Fibroblast of lung (primary cell): ENCODE measurements at places on chromosomes 6 and 20. TPM values are rescaled to one million over a fixed set of nuclear protein-coding genes. Genes with fewer than 3 reads are reported as not detected.

DNA sequence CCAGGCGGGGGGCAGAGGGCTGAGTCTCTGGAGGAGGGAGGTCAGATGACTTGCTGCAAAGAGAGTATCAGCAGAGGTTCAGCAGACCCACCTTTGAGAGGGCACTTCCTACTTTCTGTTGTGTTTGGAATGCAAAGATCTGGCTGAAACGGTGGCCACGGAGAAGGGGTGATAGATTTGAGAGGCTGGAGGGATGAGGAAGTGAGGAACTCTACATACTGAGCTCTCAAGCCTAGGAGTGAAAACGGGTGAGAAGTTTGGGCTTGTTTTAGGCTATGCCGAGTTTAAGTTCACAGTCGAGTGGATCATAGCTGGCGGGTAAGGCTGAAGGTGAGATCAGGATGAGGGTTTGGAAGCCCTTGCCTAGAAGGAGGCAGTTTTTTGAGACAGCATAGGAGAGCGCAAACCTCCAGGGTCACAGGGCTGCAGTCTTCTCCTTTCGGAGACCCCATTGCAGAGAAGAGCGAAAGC lies 477 bp upstream of the ITPA start:
- no peak for DNase-seq

- no peak for DNase-seq
Measured at GRCh38 chr20:23794065-23794464, 32.5 kb downstream of the CST2 start.

GRCh38 chr6:131368198-131368911 lies 204.7 kb upstream of the ARG1 start:
- DNase-seq: peak; percentile 15

- no peak for DNase-seq
Measured at GRCh38 chr6:137660296-137660731, 166.1 kb upstream of the OLIG3 start.

DNA sequence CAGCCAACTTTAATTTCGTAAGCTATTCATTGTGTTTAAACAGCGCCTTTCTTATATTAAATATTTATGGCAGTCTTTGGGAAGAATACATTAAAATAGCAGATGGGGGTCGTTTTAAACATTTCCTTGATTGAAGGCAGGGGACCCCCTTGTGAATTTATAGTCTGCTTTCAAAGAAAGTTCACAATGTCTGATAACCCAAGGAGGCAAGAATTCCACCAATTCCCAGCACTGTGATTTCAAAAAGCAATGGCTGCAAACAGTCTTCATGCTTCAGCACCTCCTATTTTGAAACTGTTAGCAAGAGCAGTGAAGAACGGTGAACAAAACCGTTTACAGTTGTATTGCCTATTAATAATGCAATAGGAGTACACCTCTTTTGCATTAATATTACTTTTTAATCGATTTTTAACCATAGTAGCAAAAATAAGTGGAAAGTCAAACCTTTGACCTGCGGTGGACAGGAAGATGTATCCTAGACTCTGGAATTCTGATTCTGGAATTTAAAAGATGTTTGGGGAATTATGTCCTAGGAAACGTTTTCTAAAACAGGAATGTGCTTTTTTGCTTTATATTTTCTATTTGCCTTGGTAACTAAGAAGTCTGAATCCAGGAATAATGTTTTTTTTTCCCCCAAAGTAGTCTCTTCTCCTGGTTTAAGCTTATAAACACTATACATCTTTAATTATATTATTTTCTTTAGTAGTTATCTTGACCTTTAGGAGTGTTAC lies 393.0 kb downstream of the CDKAL1 start:
- no peak for DNase-seq

NKX2-4 gene
- total RNA-seq: not detected in 2 replicates

DNAH8 gene
- total RNA-seq: under 0.01 TPM in 2 replicates

KHDRBS2 gene
- not detected in 2 replicates for total RNA-seq
